ENCODE measurements at places on chromosomes 11 and 22.

GRCh38 chr22:43263645-43264514 is 76.9 kb upstream of the TTLL12 start:
- DNase-seq: peak; percentile 63

DNA sequence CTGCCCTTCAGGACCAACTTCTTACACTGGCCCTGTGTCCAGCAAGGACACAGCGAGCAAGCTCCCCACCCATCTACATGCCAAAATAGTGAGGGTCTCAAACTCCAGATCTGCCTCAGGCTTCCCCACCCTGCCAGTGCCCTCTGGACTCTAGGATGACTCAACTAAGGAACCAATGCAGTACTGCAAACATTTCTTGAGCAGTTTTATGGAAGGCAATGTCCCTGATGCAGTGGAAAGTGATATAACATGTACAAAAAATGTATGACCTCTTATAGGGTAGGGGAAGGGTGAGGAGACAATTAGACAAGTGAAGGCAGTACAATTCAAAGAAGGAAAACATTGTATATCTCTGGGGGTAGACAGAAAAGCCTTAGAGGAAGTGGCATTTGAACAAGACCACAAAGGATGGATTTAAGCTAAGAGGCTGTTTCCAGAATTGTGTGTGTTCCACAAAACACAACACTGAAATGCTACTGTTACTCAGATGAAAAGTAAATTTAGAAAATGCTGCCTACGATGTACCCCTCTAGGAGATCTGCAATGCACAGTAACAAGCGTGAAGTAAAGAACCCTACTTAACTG is 47.3 kb downstream of the RAB30 start:
- no peak for DNase-seq

DNA sequence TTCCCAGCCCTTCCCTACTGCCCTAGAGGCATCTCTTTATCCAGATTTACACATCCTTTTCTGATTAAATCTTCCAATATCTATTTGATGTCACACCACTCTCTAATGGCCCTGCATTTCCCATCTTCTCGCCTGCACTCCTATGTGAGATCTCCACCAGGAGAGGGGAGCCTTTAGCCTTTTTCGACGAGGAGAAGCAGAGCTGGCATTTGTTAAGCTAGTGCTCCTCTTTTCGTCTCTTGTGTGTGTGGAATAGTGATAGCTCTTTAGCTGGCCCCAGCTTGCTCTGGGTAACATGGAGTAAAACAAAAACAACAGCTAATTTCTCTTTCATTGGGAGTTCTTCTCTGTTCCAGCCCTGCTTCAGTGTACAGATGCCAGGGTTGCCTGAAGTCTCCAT is 536.5 kb downstream of the NTM start:
- DNase-seq: no peak

DNA sequence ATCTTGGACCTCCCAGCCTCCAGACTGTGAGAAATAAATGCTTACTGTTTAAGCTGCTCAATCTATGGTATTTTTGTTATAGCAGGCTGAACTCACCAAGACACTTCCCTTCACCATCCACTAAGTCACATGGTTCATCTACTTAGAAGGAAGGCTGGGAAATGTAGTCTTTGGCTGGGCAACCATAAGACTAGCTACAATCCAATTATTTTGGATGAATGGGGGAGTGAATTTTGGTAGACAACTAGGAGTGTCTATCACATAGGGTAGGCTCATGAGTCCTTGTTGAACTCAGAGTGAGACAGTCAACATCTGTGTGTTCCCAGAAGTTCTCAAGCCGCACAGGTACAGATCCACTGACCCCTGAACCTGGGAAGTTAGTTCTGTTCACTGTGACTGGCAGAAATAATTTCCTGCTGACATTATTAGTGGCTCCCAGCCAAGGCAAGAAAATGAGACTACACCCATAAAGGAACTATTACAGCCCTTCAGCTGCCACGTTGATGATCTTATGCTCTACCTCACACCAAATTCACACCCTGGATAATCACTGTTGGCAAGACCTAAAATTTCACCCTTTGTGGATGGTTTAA is 3.1 kb upstream of the SLC35C1 start:
- no peak for DNase-seq

DNA sequence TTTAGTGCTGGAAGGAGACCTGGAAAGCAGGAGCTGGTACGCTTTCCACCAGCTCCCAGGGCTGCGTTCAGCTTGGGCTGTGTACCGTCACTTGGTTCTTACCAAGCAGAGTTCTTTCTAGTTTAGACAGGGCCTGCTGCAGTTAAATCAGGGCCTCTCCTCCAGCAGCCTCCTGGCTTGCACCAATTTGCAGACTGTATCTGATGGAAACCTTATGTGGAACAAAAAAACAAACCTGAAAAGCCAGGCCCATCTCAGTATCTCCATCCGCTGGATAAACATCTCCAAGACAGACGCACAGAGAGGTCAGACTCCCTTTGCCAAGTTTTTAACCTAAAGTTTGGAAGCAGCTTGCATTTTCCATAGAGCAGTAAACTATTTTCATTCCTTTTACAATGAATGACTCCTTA is 288.6 kb upstream of the SORL1-AS1 start:
- DNase-seq: no peak

DNA sequence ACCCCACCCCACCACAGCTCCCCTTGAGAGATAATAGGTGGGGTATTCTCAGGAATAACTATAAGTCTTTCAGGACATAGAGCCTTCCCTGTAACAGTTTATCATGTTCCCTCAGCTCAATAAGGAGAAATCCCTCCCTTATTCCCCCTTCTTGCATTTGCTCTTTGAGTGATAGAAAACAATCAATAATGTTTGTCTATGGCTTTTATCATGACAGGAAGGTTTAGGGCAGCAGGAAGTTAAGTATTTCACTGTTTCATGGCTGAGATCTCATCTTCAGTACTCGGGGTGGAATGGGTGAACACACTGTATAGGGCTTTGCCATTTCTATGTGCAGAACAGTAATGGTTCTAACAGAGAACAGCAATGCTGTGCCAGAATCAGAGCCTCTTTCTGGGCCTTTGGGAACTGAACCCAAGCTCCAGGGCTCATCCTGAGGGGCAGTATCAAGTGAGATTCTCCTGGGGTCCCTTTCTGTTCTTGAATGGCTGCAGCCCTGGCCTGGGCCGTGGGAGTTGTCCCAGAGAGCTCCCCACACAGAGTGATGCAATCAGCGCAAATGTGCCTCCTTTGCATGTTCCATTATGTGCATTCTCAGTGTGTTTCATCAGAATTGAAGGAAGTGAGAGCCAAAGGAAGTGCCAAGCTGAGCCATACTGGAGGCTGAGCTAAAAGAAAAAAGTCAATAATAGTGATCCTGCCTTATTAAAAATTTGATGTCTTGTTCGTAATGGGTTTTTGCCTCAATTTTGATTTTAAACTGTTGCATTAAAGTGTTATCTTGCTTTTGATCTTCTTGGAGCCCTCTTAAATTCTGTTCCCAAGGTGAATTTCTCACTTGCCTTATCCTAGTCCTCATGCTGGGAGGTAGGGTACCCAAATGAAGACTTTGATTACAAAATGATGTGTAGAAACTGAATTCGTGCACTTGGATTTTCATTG is 2.9 kb upstream of the CYP2R1 start:
- no peak for DNase-seq

DNA sequence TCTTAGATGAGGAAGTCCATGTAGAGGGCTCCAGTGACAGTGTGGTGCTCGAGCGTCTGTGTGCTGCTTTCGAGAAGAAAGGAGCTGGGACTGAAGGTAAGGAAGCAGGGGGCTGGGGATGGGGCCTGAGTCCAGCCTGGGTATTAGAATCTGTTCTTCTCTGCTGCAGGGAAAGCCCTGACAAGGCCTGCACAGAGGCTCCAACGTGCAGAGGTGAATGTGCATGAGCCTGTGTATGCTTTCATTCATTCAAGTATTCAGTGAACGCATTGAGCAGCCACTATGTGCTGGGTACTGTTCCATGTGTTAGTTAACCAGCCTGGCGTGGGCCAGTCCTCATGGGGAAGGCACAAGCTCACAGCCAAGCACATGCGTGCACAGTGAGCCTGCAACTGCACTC is 93.4 kb downstream of the MYO18B start:
- no peak for DNase-seq
